Esophagus squamous epithelium (tissue), 5 donors: ENCODE measurements at places on chromosomes 11 and 22.

- no peak for DNase-seq
Measured at GRCh38 chr11:30605036-30605605, 19.0 kb upstream of the MPPED2 start.

DNA sequence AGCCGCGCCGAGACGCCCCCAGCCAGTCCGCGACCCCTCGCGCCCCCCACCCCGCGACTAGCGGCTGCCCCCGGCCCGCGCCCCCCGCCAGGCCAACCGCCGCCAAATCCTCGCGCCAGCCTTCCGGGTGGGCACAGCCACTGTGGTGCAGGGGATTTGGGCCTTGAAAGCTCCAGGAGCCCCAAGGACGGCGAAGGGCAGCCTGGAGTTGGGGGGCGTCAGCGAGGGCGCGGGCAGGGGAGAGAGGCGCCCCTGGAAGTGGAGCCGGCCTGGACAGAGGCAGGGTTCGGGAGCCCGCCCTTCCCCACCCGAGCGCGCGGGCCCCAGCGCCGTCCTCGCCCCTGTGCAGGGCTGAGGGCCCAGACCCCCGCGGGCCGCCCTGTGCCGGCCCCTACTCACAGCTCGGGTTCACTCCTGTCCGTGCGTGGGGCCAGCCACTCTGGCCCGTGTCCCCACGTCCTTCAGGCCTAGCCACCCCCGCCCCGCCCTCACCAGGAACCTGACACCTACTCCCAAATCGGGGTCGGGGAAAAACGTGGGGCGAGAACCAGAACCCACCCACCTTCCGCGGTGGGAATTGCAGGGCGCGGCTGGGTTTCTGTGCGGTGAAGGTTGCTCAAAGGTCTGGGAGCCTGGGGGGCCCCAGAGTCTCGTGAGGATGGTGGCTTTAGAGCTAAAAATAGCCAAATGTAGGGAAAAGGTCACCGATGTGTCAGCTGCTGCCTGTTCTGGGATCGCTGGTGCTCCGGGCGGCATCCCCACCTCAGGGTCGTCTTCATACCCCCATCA lies at the start of gene CPT1B:
Gene CPT1B, minus strand, starts transcription at position 441 of the 789 bp plus-strand sequence. CDS start 512 bp downstream, outside the sequence.
- DNase-seq: no peak

- no peak for DNase-seq
Measured at GRCh38 chr11:2805388-2806056, 80.1 kb downstream of the CDKN1C start.

DNA sequence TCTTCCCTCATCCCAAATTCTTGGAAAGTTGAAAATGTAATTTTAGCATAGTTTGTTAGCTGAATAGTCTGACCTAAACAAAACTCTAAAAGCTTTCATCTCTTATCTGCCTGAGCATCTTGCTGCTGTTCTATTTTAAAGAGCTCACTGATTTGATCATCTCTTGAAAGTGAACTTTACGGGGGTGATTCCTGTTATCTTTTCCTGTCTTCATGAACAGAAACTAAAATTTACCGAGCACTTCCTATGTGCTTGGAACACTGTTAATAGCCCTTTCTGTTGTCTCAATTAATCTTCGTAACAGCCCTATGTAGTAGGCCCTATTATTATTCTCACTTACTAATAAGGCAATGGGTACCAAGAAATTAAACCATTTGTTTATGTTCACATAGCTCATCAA lies 12.3 kb downstream of the AMOTL1 start:
- DNase-seq: no peak

GRCh38 chr11:76172583-76172982 lies 33.7 kb downstream of the WNT11 start:
- no peak for DNase-seq

DNA sequence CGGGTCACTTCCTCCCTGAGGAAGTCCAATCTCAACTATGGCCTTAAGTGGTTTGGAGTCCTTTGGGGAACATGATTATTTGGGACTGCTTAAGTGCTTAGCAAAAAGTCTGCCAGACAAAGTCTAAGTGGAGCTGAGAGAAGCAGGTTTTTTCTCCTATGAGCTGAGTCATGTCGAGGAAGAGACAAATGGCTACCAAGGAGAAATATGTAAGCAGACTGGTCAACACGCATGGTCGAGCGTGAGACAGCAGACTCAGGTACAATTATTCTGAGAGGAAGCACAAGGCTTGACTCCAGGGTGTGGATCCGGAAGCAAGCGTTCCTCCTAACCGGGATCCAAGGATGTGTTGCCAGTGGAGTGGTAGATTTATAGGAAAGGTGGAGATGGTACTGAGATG lies 30.6 kb downstream of the UBASH3B start:
- no peak for DNase-seq

DNA sequence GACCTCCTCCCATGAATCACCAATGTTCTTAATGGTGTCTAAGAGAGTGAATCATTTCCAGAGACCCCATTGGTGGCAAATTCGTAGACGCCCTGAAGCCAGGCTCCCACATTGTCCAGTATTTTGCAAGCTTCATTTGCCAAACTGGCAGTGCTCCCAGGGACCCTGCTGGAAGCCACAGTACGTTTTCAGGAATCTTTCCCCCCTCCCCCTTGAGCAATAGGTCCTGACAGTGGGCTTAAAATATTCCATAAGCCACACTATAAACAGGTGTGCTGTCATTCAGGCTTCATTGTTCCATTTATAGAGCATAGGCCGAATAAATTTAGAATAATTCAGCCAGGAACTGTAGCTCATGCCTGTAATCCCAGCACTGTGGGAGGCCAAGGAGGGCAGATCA lies 125.3 kb downstream of the MORC2 start:
- DNase-seq: no peak
